GM12892 (cell line): ENCODE measurements at places on chromosomes 6 and 20.
A peak's percentile ranks its signal among the peaks of the same experiment; 100 is the strongest.

GRCh38 chr20:45972500-45973183 lies 639 bp upstream of the ZNF335 start:
- DNase-seq, result peak; percentile 93

- DNase-seq, result no peak
Measured at GRCh38 chr6:61586934-61587537, 699.0 kb downstream of the KHDRBS2 start.

DNA sequence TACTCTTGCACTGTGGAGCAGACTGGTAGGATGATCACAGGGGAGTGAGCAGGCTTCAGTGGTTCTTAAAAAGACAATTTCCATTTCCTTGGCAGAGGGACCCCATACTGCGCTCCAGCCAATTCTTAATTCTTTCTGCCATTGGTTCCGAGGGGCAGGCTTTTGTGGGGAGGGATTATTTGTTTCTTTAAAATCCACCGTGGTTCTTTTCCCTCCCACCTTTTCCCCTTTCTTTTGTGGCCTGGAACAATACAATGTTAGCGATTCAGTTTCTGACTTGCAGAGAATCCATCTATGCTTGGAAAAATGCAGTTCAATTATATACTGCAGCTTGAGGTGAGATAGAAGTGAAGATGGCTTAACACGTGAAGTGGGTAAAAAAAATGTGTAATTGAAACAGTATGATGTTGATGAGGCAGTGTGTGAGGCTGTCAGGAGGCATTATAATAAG lies 379.0 kb upstream of the FLRT3 start:
- no peak for DNase-seq

DNA sequence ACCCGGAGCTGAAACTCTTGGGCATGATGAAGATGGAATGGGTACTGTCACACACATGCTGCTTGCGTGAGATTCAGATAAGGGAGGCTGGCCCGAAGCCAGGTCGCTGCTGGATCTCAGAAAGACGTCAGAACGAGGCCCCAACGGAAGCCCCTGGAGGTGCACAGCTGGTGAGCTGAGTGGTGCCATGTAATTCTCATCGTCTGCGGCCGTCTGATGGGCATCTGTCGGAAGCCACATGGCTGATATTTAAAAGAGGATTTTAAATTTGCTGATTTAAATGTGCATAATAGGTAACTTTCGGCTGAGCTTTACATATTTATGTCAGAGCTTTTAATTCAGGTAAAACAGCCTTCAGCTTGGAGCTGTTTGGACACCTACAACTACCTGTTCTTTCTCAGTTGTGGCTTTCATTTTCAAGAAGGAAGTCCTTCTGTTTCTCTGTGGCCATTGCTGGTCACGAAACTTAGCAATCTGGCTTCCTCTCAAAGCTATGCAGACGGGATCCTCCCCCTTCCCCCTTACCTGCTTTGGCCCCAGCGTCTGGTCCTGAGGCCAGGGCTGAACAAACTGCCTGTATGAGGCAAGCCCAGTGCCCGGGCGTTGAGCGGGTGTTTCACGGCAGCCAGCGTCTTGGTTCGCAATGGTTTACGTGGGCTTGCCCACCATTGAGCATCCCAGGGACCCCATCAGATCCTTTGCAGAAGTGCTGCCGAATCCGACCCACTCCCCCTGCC lies 9.2 kb downstream of the SLCO4A1 start:
- DNase-seq, result peak; percentile 90

- DNase-seq, result no peak
Measured at GRCh38 chr6:165769401-165769800, 106.4 kb upstream of the PDE10A start.

DNA sequence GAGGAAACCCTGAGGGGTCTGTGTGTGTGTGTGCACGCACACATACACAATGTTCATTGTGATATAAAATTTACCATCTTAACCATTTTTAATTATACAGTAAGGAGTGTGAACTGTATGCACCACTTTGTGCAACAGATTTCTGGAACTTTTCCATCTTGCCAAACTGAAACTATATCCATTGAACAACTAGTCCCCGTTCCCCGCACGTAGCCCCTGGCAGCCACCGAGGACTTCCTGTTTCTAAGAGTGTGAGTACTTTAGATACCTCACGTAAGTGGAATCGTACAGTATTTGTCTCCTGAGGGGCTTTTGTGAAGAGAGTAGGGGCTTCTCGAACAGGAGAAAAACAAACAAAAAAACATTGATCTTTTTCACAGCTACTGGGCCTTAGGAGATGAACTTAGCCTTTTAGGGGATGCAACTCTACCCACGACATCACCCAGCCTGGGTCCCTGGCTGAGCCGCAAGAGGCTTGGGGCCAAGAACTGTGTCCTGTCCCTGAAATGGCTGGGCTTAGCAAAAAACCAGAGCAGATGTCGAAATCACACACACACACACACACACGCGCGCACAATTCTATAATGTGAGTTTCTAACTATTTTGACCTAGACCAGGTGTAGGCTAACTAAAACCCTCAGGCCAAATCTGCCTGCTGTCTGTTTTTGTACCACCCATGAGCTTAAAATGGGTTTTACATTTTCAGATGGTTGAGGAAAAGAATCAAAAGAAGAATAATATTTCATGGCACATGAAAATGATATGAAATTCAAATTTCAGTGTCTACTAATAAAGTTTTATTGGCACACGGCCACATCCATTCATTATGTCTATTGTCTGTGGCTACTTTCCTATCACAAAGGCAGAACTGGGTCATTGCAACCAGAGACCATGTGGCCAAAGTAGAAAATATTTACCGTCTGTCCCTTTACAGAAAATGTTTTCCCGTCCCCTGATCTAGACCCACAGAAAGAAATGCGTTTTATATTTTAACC lies 144.2 kb downstream of the EYA2 start:
- no peak for DNase-seq

- DNase-seq, result no peak
Measured at GRCh38 chr6:106181664-106182418, 95.7 kb downstream of the PRDM1 start.

GRCh38 chr6:63543982-63544381 lies 28.3 kb upstream of the LOC128125822 start:
- DNase-seq, result no peak

DNA sequence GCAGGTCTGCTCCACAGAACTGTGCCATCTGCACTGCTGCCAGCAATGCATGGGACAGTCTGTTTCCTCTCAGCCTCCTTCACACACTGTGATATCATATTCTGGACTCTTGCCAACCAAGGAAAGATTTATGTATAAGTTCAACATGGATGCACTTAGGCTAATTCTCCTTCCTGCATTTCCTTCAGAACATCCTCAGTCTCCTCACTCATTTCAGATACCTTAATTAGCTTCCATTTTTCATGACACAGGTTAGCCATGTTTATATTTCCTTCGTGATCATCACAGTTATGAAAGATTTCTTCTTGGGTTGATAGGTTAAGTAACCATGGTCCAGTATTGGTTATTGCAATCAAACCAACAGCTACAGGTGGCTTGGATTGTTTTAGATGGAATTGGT lies 46.4 kb upstream of the DDR1 start:
- no peak for DNase-seq

DNA sequence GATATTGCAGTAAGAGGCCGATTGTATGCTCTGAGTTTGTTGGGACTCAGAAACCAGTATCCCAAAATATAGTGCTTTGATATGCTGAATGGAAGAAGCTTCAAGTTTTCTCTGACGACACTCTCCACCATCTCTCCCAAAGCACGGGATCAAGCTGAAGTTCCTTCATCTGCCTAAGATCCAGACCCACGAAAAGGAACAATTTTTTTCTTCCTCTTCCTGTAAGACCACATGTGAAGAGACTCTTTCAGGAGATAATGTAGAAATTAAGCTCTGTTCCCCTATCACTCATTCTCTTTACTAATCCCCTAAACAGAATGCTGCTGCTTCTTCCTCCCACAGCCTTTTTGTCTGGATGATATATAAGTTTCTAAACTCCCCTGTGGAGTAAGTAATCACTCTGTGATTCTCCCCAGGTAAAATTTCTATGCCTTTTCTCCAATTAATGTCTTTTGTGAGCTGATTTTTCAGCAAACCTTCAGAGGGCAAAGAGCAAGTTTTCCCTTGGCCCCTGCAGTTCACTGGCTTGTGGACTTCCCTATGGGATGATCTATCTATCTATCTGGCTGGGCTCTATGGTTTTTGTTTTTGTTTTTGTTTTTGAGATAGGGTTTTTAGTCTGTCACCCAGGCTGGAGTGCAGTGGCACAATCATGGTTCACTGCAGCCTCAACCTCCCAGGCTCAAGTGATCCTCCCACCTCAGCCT lies 13.5 kb upstream of the PNRC1 start:
- DNase-seq, result no peak

DNA sequence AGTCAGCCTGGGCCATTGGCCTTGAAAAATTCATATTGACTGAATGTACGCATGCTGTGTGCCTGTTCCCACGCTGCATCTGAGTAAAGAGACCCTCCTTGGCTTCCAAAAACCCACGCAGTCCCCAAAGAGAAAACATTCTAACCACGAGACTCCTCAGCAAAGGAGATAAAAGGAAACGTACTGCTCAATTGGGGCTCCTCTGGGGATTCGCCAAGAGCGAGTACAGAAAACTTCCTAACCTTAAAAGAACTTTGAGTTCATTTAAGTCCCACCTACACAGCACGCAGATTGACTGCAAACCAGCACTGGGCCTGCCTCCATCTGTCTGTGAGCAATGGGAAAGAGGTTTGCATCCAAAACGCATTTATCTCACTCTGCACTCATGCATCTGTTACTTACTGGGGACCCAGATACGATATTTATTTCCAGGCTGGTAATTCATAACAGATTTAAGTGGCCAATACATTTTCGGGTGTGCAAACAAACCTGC lies 505.9 kb upstream of the CHD6 start:
- no peak for DNase-seq

GRCh38 chr6:165986914-165987482 lies 180.7 kb downstream of the TBXT start:
- DNase-seq, result no peak

GRCh38 chr6:113629975-113630737 lies 227.0 kb upstream of the MARCKS start:
- no peak for DNase-seq

DNA sequence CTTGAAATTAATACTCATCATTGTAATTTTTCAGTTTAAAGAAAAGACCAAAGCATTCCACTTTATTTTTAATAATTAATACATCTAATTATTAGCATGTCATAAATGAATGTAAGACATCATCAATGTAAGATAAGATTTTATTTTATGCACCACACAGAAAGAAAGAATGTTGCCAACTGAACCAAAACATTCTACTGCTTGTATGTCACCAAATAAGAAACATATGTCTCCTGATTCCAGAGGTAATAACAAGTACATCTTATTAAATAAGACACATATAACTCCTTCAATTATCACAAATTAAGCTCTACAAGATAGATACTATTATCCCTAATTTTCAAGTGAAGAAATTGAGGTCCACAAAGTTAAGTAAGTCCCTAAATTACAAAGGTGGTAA lies 189.5 kb downstream of the GMDS start:
- DNase-seq, result no peak

DNA sequence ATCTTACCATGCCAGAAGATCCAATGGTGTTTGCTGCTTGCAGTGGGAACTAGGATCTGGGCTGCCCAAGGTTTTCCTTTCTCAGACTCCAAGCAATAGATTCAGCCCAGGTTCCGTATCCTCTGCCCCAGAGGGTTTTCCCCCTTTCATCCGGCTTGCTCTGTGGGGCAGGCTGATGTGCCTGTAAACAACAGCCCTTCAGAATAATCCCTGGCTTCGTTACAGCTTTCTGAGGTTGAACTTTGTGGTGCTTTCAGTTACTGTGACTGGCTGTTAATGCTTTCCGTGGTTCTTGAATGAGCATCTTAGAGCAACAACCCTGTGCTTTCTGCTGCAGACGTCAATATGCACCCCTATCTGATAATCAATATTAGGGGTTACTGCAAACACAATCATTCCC lies 400.4 kb downstream of the BTBD3 start:
- DNase-seq, result no peak

DNA sequence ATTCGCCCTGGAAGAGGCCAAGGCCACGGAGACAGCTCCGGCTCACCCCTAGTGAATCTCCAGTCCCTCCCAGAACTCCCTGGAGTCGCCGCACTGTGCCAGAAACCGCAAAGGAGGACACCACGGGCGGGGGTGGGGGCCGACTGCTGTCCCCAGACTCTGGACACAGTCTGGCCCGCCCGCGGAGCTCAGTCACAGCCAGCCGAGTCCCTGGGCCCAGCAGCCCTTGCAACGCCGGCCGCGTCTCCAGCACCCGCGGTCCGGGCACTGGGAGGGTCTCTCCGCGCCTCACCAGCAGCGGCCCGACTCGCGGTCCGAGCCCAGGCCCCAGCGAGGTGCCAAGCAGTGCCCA lies 518 bp downstream of the PEX6 start:
- peak; percentile 37 for DNase-seq

DNA sequence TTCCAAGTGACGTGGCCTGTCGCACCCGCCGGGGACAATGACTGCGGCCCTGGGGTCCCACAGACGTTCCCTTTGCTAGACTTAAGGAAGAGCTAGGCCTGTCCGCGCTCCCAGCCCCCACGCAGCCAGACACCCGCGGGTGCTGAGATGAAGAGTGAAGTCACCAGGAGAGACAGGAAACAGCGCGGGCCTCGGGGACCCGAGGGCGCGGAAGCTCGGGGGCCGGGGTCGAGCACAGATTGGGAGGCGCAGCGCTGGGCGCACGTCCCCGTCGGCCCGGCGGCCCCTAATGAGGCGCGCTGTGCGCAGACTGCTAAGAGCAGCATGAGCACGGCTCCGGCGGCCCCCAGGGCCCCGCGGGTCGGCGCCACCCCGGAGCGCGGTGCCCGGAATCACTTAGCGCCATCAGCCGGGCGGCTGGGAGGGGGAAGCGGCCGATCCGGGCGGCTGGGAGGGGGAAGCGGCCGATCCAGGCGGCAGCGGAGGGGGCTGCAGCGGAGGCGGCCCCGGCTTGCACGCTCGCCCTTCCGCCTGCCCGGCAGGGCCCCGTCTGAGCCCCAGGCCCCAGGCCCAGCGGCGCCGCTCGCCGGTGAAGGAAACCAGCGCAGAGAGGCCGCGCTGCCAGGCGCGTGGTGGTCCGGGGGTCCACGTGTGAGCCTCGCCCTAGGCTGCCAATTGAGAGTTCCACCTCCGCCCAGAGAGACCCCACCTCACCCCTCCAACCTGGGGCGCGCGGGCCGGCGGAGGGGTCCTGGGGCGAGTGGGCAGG lies 8.3 kb upstream of the AVP start:
- DNase-seq, result no peak

DNA sequence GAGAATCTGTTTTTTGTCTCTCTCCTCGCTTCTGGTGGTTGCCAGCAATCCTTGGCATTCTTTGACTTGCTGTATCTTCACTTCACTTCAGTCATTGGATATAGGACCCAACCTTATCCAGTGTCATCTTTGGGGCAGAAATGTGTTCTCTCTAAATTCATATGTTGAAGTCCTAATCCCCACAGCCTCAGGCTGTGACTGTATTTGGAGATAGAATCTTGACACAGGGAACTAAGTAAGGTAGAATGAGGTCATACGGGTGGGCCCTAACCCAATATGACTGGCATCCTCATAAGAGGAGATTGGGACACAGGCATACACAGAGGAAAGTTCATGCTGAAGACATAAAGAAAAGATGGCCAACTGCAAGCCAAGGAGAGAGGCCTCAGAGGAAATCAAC lies 51.9 kb upstream of the TPD52L1 start:
- no peak for DNase-seq
